ENCODE measurements at places on chromosomes 7 and 10. TPM values are rescaled to one million over a fixed set of nuclear protein-coding genes. Genes with fewer than 3 reads are reported as not detected.

Gene BRAT1
- 31.4 TPM for total RNA-seq

Gene AOC1
- not detected for total RNA-seq

Gene TLX1
- not detected for total RNA-seq

Gene PLEKHS1
- total RNA-seq, result under 0.01 TPM

Gene GLCCI1
- total RNA-seq, result 6.7 TPM

Gene GOLGA7B
- total RNA-seq, result not detected

Gene ARHGEF5
- total RNA-seq, result 4.5 TPM

Gene FZD8
- 3.5 TPM for total RNA-seq

Gene C7orf33
- not detected for total RNA-seq

Gene DOCK1
- total RNA-seq, result 86.0 TPM

Gene HOGA1
- total RNA-seq, result 3.3 TPM

Gene SPDYE5
- not detected for total RNA-seq

Gene SPDYE16
- 0.33 TPM for total RNA-seq

Gene ST8SIA6
- not detected for total RNA-seq

Gene PRXL2A
- total RNA-seq, result 3.3 TPM

Gene ANXA8
- 0.15 TPM for total RNA-seq

Gene FAM25C
- total RNA-seq, result not detected

Gene LIPM
- total RNA-seq, result not detected

Gene PALD1
- total RNA-seq, result 0.66 TPM

Gene FRAT1
- 3.8 TPM for total RNA-seq

Gene TMEM236
- under 0.01 TPM for total RNA-seq

Gene FGL2
- total RNA-seq, result 29.9 TPM

Gene NEBL
- total RNA-seq, result 0.17 TPM

Gene LEP
- total RNA-seq, result not detected

Gene NCF1
- total RNA-seq, result not detected

Gene WEE2
- 0.33 TPM for total RNA-seq

Gene MOGAT3
- not detected for total RNA-seq

Gene EMX2
- total RNA-seq, result not detected
